Activated CD4-positive, alpha-beta T cell treated with anti-CD3 and anti-CD28 coated beads, Interleukin-2, amount 50 U/mL, for 24 hours (primary cell): ENCODE measurements at places on chromosomes 16 and 17.

- DNase-seq, result no peak
Observed at GRCh38 chr16:59356709-59357108, 622.6 kb upstream of the GOT2 start.

- DNase-seq, result no peak
Observed at GRCh38 chr16:71853413-71853812, 7.6 kb downstream of the ATXN1L start.

GRCh38 chr16:56048425-56049105 is 142.7 kb upstream of the GNAO1 start:
- no peak for DNase-seq

DNA sequence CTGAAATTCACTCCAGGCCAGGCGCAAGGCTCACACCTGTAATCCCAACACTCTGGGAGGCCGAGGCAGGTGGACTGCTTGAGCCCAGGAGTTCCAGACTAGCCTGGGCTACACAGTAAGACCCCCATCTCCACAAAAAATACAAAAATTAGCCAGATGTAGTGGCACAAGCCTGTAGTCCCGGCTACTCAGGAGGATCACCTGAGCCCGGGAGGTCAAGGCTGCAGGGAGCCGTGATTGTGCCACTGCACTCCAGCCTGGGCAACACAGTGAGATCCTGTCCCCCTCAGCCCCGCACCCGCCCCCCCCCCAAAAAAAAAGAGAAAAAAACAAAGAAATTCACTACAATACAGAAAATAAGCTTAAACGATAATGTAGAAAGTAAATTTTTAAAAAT is 31.5 kb downstream of the MBTPS1 start:
- no peak for DNase-seq

DNA sequence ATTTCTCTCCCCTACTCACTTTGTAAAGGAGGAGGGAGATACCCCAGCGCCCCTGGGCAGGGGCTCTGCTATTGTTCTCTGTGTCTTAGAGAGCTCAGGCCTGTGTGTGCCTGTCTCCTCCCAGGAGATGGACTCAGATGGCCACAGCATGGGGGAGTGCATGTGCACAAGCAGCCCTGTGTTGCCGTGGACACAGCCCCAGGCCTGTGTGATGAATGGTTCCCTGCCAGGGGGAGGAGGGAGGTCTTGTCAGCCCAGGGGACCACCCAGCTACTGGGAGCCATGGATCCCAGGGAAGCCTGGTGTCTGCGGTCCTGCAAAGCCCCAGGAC is 26.3 kb downstream of the GINS2 start:
- DNase-seq, result no peak

GRCh38 chr16:67988675-67989074 is 8.4 kb upstream of the DPEP3 start:
- DNase-seq, result no peak

DNA sequence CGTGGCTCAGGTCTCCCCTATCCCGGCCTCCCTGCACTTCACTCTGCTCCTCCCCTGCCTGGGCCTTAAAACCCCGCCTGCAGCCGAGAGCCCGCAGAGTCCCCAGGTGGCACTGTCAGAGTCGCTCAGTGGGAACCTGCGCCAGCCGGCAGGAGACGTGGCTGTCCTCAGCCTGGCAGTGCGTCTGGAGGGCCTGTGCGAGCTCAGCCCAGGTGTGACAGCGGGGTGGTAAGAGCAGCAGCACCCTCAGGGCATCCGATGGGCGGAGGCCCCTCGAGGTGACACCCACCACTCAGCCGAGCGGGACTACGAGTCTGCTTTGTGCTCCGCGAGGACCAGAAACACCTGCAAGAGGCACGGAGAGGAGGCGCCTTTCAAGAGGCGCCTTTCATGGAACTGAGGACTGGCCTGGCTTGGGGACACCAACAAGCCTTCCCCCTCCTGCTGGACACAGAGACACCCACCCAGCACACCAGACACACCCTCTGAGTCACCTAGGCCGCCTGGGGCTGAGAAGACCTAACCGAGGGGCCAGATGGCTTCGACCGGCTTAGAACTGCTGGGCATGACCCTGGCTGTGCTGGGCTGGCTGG is at the start of gene CLDN9:
TSS of gene CLDN9 (plus strand) at position 96 of the 593 bp plus-strand sequence. CDS start at position 536, 440 bp downstream.
- no peak for DNase-seq

DNA sequence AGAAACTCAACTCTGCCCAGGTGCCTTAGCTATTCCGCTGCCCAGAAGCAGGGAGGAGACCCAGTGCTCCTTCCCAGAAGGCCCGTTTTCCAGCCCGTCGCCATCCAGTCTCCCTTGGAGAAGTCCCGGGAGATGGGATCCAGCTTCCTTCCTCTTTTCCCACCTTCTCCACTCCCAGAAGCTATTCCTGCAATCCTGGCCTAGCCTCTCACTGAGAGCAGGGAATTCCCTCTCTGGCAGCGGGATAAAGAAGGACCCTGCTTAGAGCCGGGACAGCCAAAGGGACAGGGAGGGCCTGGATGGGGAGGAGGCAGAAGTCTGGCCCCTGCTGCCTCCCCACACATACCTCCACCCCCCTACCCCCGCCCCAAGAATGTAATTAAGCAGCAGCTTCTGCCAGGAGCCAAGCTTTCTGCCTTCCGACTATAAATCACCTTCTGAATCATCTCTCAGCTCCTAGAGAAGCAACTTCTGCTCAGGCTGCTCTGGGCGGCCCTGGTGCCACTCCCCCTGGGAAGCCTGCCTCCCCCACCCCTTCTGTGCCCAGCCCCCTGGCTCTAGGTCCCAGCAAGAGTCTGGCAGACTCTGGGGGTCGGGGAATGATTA is 6.4 kb downstream of the WNT3 start:
- no peak for DNase-seq

DNA sequence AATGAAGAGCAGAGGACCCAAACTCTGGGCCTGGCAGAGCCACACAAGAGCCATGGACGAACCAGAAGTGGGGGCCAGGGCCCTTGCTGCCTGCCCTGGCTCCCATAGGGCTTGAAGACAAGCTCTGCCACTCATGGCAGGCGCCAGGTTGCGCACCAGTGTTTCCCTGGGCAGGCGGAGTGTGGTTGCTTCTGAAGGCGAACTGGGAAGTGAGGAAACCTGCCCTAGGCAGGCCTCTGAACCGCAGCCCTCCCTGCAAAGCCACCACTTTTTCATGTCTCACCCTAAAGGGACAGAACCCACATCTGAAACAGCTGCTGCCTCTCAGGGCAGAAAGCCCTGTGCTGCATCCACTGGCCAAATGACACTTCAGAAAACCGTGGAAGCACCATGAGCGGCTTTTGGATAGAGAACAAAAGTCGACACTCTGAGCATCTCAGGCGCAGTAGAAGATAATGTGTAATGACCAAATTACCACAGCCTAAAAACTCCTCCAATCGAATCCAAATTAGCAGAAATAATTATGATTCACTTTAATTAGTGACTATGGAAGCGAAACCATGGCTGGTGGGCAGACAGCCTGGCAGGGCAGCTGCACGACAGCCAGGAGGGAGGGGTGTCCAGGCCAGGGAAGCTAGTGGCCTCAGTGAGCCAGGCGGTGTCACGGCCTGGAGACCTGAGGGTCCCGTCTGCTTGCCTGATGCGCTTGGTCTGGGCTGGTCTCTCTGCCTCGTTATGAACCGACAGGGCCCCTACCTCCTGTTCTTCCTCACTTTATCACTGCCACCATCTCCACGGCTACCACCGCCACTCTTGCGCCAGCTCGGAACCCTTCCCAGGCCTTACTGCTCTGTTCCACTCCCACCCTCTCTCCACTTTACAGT is 59.1 kb downstream of the PRMT7 start:
- DNase-seq, result no peak

DNA sequence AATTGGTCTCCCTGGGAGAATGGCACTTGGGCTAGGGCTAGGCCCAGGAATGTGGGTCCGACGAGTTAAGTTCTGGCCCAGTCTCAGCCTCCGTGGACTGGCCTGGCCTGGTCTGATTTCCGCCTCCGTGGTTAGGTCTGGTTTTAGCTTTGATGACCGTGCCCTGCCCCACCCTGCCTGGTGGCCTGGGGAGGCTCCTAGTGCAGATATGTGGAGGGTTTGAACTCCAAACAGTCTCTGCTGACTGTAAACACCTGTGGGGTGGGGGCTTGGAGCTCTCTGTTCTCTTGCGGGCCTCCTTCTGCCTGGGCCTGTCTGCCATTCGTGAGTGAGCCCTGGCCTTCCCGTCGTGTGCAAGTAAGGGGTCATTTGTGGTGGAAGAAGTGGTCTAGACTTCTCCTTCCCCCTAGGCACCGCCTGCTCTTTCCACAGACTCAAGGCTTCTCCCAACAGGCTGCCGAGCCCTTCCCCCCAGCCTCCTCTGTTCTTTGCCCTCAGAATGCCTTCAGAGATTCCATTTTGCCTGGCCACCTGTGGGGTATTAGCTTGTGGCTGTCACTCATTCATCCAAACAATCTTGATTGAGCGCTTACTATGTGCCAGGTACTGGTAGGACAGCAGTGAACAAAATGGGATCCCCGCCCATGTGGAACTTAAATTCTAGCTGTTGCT is 1.6 kb downstream of the ATP6V0C start:
- no peak for DNase-seq

DNA sequence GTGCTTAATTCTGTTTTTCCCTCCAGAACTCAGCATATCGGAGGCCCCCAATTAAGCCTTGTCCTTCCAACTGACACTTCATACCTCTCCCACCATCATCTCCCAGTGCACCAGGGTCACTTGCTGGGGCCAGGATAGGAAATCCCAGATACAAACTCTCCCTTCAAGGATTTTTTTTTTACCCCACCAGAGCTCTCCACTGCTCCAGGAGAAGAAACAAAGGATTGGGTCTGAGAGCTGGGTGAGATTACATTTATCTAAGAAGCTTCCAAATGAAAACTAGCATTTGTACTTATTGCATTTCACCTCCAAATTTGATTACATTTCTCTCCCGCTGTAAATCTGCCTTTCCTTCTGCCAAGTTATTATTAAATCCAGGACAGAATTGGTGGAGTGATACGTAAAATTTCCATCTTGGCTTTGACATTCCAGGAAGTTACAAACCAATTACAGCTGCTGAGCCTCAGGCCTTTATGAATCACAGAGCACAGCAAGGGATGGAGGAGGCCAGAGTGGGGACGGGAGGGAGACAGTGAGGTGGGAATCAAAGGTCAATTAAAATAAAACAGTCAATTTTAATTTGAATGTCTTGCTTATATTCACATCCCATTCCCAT is 123.5 kb downstream of the USP31 start:
- no peak for DNase-seq

GRCh38 chr16:15732416-15732815 is 82.4 kb downstream of the NDE1 start:
- no peak for DNase-seq

DNA sequence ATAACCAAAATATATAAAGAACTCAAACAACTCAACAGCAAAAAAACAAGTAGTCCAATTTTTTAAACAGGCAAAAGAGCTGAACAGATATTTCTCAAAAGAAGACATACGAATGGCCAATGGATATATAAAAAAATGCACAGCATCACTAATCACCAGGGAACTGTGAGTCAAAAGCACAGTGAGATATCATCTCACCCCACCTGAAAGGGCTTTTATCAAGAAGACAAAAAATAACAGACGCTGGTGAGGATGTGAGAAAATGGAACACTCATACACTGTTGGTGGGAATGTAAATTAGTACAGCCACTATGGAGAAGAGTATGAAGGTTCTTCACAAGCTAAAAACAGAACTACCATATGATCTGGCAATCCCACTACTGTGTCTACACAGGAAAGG is 7.4 kb downstream of the XYLT1 start:
- DNase-seq, result no peak

DNA sequence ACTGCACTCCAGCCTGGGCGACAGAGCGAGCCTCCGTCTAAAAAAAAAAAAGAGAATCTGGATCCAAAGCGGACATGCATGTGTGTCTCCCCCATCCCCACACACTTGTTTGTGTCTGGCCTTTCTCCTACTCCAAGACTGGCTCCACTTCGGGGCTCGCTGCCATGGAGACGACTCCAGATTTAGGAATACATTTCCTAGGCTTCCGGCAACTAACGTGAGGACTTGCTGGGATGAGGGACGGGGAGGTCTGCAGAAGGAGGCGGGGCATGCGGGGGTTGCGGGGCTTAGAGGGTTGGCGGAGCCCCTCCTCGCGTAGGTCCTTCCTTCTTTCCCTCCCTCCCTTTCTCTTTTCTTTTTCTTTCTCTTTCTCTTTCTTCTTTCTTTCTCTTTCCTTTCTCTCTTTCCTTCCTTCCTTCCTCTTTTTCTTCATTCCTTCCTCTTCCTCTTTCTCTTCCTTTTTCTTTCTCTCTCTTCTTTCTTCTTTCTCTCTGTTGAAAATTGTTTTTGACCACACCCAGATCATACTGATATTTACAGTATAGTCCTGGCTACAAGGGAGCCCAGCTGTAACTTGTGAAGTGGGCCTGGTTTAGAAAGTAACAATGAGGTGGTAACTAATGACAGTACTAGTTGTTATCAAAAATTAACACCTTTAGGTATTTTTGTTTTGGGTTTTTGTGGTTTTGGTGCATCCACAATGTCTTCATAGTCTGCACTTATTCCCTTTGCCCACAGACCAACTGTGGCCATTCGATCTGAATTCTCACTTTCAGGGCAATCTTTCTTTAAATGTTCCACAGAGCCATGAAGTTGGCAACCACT is 25.2 kb downstream of the MIS12 start:
- no peak for DNase-seq

- DNase-seq, result no peak
Observed at GRCh38 chr16:28063591-28064061, at the start of gene GSG1L. Gene GSG1L (minus strand): TSS chr16:28063714. CDS start chr16:28063424, 290 bp downstream.

GRCh38 chr17:75588596-75589011 is 1.0 kb downstream of the MYO15B start:
- DNase-seq, result no peak

- no peak for DNase-seq
Observed at GRCh38 chr17:60601447-60602384, 1.7 kb downstream of the PPM1D start.

DNA sequence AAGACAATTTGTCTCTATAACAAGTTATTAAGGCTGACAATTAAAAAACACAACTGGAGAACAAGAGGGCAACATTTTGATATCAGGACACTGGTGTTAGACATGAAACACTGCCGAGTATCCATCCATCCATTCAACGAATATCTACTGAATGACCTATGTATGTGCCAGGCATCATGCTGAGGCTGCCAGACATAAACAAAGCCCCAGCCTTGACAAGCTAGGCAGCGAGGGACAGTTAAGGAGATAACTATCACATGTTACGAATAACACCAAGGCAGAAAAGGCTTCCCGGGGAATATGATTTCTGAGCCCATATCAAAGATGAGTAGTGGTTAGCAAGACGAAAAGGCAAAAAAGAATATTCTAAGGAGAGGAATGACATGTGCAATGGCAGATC is 12.1 kb downstream of the HEATR6 start:
- DNase-seq, result no peak

- no peak for DNase-seq
Observed at GRCh38 chr17:27872776-27873175, 20.4 kb downstream of the LYRM9 start.
